ENCODE measurements at places on chromosomes 16 and 17.

- DNase-seq: no peak
Observed at GRCh38 chr17:10737168-10737622, 7.4 kb upstream of the TMEM220 start.

DNA sequence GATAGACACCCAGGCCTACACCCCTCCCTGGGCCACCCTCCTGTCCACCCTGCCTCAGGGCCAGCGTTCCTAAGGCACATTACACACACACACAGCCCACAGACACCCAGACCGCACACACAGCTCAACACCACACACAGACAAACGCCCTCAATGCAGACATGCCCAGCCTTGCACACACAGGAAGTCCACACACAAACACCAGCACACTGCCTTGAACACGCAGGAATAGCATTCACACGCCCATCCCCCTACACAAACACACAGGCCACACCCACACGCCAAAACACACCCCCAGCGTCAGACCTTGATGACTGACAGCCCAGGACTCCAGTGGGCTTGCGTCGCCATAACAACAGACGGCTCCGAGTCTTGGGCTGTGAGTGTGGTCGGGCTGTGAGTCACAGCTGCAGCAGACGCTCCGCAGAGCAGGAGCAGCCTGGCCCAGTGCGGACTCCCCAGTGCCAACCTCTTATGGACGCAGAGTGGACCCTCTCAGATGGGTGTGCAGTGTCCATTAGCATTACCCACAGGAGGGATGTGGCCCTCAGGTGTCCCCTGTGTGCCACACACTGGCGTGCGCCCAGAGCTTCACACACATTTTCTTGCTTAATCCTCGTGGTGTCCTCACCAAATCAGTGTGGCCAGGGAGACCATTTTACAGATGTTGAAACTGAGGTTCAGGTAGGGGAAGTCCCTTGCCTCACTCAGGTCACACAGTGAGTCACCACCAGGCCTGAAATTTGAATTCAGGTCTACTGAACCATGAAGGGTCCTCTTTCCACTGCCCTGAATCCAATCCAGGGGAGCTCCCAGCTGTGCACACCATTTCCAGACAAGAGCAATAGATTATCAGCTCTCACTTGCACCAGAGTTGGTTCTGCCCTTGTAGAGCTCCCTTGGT lies 17.8 kb upstream of the RAI1 start:
- DNase-seq: no peak

GRCh38 chr17:42179335-42179734 lies 1.6 kb downstream of the KCNH4 start:
- DNase-seq: no peak

DNA sequence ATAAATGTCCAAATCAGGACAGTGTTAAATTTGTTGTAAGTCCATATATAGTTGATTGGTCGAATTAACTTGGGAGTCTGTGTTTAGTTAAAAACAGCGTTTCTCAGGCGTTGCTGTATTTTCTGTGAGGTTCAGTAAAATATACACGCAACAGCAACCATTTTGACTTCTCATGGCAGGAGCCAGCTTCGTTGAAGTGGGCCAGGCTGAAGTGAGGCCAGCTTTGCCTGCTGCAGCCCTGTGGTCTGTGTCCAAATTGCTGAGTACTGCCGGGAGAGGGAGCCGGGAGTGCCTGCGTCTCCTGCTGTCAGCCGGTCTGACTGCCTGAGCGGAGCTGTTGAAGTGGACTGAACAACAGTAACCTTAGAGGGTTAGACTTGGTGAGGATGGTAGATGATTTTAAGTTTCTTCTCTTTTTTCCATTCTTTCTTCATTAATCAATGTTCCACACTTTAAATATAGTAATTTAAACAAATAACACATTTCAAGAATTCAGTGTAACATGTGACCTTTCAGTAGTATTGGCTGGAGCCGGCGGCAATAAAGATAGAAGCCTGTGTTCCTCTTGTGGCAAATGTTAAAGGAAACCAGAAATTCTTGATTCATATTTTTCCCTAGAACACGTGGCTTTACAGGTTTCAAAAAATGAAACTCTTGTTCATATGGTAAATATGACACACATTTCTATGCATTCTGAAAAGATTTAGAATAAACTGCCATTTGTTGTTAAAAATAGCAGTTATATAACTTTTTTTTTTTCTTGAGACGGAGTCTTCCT lies 37.0 kb upstream of the ZNF750 start:
- no peak for DNase-seq

- no peak for DNase-seq
Observed at GRCh38 chr17:43169561-43170139, 1.4 kb upstream of the NBR1 start.

DNA sequence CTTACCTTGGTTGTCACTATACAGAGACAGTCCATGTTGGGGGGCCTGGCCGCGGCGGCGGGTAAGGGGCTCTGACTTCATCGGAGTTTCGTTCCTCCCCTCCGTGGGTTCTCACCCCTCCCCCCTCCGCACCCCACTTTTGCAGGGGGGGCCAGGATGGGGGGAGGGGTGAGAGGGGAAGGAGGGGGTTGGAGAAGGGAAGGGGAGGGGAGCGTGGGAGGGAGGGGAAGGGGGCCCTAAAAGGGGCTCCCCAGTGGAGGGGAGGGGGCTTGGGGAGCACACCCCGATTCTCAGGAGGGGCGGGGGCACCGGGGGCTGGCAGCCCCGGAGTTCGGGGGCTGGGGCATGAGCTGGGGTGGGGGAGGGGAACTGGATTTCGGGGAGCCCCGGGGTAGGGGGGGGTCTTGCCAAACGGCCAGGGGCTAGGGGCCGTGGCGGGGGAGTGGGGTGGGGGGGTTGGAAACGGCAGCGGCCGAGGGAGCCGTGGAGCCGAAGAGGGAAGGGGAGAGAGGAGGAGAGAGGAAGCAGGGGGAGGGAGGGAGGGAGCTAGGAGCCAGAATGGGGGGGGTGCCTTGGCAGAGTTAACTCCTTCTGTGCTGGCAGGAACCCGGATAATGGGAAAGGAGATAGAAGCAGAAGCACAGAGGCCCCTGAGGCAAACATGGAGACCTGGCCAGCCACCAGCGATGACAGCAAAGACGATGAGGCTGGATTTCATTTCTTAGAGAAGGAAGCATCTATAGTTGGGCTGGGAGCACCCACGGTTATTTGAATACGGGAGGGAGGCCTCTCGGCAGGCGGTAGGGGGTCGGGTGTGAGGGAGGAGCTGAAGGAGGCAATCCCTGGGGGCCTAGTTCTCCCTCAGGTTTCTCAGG lies 2.3 kb downstream of the DLG4 start:
- no peak for DNase-seq

GRCh38 chr16:48361012-48361411 lies 24.2 kb downstream of the SIAH1 start:
- DNase-seq: no peak

DNA sequence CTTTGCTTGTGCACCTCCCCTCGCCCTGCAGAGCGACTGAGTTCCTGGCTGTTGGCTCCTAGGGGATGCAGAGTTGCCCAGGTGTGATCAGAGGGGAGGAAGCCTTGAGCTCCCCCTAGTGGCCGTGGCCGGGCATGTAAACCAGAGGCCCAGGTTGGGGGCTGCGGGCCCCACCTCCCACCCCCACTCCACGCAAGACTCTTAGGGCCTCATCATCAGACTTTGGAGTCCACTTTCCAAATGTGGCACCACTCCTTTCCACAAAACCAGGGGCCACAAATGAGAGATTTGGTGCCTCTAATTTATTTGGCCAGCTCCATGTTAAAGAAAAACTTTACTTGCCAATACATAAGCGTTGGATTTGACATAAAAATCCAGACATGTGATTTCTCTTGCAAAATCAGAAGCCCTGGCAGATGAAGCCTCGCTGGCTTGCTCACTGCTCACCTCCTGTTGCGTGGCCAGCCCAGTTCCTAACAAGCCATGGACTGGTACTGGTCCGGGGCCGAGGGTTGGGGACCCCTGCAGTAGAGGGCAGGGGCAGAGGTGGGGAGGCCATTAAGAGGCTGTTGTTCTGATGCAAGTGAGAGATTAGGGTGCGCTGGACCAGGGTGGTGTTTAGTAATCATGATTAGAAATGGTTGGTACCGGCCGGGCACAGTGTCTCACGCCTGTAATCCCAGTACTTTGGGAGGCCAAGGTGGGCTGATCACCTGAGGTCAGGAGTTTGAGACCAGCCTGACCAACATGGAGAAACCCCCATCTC lies 28.7 kb upstream of the GAS7 start:
- DNase-seq: no peak

DNA sequence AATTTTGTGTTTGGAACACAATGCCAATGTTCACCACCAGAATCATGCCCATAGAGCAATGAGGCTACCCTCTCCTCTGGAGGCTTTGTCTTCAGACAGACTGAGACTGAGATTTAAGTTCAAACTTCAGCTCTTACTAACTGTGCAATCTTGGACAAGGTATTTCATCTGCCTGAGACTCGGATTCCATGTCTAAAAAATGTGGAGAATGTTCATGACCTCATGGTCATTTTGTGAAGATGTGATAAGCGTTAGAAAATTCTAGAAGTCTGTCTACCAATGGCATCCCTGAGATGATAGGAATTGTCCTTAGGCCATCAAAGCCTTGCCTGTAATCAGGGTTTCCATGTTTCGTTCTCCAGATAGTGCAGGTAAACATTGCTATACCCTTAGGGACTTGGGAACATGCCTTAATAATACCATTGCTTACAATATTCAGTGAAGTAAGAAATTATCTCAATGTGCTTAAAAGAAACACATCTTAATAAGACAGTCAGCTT lies 388.2 kb upstream of the MAF start:
- DNase-seq: no peak

- no peak for DNase-seq
Observed at GRCh38 chr17:74453665-74454196, 12.7 kb upstream of the CD300A start.

DNA sequence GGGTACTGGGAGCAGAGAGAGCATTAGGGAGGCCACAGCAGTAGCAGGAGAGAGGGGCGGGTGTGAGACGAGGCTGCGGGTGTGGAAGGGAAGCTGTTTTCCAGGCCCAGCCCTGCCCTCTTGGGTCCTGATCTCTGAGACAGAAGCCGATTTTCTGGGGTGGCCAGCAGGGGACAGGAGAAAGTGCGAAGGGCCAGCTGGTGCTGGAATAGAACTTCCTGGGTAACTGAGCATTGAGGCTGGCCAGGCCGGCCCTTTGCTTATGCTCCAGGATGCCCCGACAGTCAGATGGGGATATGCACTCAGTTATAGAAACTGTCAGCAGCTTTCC lies 804 bp downstream of the BTBD17 start:
- no peak for DNase-seq

- no peak for DNase-seq
Observed at GRCh38 chr16:62978451-62978850, 942.2 kb upstream of the CDH8 start.

GRCh38 chr17:48544349-48545021 lies 424 bp downstream of the HOXB2 start:
- DNase-seq: no peak

DNA sequence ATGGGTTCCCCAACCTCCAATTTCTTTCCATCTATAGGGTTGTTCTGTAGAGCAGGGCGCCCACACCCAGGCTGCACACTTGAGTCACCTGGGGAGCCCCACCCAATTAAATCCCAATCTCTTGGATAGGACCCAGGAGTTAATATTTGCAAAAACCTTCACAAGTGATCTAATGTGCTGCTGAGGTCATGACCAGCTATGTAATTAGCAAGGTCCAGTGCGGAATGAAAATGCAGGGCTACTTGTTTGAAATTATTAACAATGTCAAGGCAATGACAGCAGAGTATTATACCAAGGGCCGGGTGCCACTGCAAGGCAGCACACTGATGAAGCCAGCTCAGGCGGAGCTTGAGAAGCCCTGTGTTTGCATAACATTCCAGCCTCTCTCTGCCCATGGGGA lies 302.7 kb downstream of the MAF start:
- DNase-seq: no peak

- no peak for DNase-seq
Observed at GRCh38 chr17:28871056-28871579, 16.3 kb downstream of the ERAL1 start.

- DNase-seq: no peak
Observed at GRCh38 chr17:4969551-4970173, 2.0 kb upstream of the SPAG7 start.

- no peak for DNase-seq
Observed at GRCh38 chr16:77721752-77722308, 484 bp upstream of the NUDT7 start.

DNA sequence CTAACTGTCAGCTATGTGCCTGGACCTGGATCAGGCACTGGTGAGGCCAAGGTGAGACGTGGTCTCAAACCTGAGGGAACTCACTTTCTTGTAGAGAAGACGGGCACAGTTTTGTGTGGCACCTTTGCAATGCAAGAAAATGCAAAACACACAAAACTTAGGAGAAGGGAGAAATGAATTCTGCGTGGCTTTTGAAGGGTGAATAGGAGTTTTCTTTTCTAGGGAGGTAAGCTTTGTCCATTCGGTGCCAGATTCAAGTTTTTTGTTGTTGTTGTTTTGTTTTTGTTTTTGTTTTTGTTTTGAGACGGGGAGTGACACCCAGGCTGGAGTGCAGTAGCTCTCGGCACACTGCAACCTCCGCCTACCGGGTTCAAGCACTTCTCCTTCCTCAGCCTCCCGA lies 1.4 kb downstream of the TOM1L1 start:
- DNase-seq: no peak

GRCh38 chr16:22214889-22215288 lies 8.8 kb downstream of the EEF2K start:
- no peak for DNase-seq

GRCh38 chr17:36661047-36661666 lies 59.8 kb downstream of the MRM1 start:
- no peak for DNase-seq

DNA sequence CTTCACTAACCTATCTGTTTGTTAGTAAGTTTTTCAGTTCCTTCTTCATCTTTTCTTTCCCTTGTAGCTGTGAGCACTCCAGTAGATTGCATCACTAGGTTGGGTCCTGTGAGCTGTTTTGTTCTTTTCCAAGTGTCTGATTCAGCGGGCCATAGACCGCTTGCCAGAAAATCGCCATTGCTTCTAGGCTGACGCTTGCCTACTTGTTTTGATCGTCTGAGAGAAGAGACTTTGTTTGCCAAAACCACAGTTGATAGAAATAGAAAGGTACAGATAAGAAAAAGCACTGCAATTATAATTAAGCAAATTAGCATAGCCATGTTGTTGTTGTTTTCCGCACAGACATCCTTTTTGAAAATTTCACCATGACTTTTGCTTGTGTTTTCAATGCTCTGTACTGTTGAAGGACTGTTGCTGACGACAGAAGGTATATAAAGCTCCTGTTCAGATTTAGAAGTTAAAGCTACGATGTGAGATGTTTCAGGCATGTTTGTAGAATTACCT lies 3.1 kb downstream of the EVI2A start:
- no peak for DNase-seq

DNA sequence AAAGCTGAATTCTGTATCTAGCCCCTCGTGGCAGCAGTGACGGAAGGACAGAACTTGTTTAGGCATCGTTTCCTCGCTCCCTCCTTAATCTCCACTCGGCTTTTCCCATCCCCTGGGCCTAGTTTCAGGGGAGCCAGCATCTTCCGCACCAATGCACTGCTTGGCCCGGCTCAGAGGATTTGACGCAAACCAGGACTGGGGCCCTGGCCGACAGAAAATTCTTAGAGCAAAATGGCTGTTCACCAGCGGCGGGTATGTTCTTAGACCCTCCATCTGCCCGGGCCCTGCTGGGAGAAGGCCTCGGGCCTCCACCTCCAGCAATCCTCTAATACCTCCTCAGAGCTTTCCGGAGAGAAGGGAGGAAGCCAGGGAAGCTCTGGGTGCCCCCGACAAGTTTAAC lies 54.6 kb downstream of the TBC1D16 start:
- no peak for DNase-seq

Data from cortex of kidney (tissue), 1 donor.